ENCODE measurements at places on chromosomes 11 and 22. TPM values are rescaled to one million over a fixed set of nuclear protein-coding genes. Genes with fewer than 3 reads are reported as not detected.
A peak's percentile ranks its signal among the peaks of the same experiment; 100 is the strongest.

The FDX1 gene
- 29.5 TPM for total RNA-seq

The TRIM29 gene
- 4.3 TPM for total RNA-seq

The DCDC1 gene
- not detected for total RNA-seq

DNA sequence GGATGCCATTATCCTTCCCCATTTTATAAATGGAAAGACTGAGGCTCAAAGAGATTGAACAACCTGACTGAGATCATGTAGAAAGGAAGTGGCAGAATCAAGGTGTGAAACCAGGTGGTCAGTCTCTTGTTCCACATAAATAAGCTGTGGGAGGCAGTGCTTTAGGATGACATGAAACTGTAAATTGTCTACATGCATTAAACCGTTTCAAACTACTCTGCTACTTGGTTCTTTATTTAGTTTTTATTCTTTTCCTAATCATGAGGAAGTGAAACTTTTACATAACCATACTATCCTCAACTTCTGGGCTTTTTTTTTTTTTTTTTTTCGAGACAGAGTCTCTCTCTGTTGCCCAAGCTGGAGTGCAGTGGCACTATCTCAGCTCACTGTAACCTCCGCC lies 34.9 kb downstream of the CADM1 start:
- H3K36me3 ChIP-seq: no peaks in the 10 kb centered on the region
- no peak overlapping the region for H3K4me3 ChIP-seq
- H3K4me1 ChIP-seq: peaks cover 23% of the 10 kb centered on the region

- peaks cover 64% of the 10 kb centered on the region for H3K4me1 ChIP-seq
- no peak for DNase-seq
- H3K4me3 ChIP-seq: no peak overlapping the region
- H3K27ac ChIP-seq: peak overlapping the region; percentile 78
- no peaks in the 10 kb centered on the region for H3K27me3 ChIP-seq
Measured at GRCh38 chr11:102763440-102763839, 17.0 kb downstream of the MMP10 start.

GRCh38 chr11:45385844-45386243 lies 99.7 kb upstream of the SYT13 start:
- no peak overlapping the region for H3K27ac ChIP-seq
- H3K4me1 ChIP-seq: no peaks in the 10 kb centered on the region
- peaks cover 1% of the 10 kb centered on the region for H3K27me3 ChIP-seq
- H3K4me3 ChIP-seq: no peak overlapping the region
- no peaks in the 10 kb centered on the region for H3K36me3 ChIP-seq

DNA sequence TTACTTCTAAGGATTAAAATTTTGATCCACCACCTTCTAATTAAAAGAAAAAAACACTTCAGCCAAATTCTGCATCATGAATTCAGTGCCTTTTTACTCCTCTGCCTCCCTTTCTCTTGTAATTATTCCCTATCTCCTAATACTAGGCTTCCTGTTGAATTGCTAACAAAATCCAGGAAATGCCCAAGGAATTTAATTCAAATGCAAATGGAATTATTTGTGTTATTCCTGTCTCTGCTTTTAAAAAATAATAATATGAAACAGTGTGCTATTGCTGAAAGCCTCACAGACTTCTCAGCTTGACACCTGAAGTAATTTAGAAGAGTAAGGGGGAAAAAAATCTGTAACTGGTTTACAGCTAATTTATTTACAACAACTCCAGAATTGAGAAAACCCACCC lies 85.5 kb downstream of the DLG2 start:
- H3K27me3 ChIP-seq: no peaks in the 10 kb centered on the region
- no peaks in the 10 kb centered on the region for H3K4me1 ChIP-seq
- no peaks in the 10 kb centered on the region for H3K36me3 ChIP-seq
- H3K4me3 ChIP-seq: no peak overlapping the region
- no peak for DNase-seq

GRCh38 chr11:65404638-65405339 lies 17.8 kb upstream of the NEAT1 start:
- peaks cover 4% of the 10 kb centered on the region for H3K36me3 ChIP-seq
- 0 out of 2 replicates have a peak, but pooled peaks cover 3% of the 10 kb centered on the region for H3K4me1 ChIP-seq
- no peak overlapping the region for H3K27ac ChIP-seq
- no peak overlapping the region for H3K4me3 ChIP-seq
- no peaks in the 10 kb centered on the region for H3K27me3 ChIP-seq

All from Caco-2 (cell line).